ENCODE measurements at places on chromosomes 3 and 15.

GRCh38 chr3:126867190-126867862 is 115.6 kb upstream of the PLXNA1 start:
- no peak for DNase-seq

DNA sequence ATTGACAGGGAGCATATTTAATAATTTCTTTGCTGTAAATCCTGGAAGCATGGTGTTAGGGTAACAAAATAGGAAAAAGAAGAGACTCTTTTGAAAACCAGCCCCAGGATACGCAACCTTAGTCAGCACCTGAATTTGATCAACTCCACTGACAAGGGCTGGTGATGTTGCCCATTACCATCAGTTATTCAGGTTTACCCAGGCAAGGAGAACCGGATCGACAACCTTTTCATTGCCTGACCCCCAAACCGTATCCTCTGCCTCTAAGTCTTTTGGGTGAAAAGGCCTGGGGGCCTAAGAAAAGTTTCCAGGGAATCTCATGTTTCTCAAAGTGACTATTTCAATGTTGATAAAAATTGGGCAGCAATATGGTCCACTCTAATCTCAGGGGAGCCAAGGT is 313.3 kb downstream of the KBTBD8 start:
- no peak for DNase-seq

DNA sequence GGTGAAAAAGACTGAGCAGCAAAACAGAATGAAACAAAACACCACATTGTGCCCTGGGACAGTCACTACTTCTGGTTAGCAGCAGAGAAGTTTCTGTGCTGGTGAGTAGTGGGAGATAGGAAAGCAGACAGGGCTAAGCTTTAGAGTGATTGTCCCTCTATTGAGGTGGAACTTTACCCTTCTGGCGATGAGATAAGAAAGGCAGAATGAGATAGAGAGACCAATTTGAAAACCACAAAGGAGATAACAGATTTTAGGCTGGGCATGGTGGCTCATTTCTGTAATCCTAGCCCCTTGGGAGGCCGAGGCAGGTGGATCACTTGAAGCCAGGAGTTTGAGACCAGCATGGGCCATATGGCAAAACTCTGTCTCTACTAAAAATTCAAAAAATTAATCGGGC is 208.5 kb downstream of the TBL1XR1 start:
- DNase-seq, result no peak

DNA sequence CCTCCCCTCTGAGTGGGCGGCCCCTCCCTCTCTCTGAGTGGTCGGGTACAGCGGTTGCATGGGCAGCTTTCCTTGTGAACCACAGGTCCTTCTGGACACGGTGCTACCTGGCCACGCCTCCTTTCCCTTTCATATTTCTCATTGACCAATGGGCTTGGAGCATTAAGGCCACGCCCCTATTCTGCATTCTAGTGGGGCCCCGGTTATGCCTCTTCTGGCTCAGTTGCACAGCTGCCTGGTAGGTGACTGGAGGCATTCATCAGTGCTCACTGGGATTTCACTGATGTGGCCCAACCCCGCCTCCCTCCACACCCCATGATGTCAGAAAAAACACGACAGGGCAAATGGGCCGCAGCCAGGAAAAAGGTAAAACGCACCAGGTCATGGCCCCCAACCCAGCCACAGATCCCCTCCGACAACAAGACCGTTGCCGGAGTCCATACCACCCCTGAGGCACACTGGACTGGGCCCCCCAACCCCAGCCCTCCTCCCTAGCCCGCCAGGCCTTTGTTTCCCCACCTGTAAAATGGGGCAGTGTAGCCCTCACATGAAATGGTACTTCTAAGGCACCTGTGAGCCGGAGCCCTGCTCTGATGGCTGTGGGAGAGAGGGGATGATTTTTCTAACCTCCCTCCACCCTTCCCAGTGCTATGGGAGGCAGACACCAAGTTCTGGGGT is 26.3 kb downstream of the NGRN start:
- DNase-seq, result no peak

DNA sequence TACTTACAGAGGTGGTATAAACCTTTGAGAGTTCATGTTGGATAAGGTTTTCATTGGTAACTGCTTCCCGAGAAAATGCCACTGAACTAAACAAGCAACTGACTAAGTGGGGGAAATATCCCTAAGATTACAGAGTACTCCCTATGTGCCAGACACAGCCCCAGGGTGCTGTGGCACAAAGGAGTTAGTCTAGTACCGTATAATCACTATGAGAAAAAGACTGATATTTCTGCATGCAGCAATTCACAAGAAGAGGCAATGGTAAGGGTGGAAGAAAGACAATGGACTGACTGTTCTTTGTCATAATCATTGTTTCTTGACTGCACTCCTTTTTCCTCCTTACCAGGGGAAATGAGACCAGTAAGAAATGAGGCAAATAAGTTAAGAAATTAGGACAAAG is 20.0 kb upstream of the SLC25A26 start:
- no peak for DNase-seq

GRCh38 chr3:143970773-143971358 is 757 bp upstream of the DIPK2A start:
- no peak for DNase-seq

GRCh38 chr3:4351164-4351855 is 48.1 kb downstream of the SETMAR start:
- no peak for DNase-seq

GRCh38 chr15:62988701-62989100 is 53.8 kb upstream of the TPM1 start:
- no peak for DNase-seq

Data from anterior cingulate cortex (tissue), 58 donors.